ENCODE measurements at places on chromosomes 6 and 20.

DNA sequence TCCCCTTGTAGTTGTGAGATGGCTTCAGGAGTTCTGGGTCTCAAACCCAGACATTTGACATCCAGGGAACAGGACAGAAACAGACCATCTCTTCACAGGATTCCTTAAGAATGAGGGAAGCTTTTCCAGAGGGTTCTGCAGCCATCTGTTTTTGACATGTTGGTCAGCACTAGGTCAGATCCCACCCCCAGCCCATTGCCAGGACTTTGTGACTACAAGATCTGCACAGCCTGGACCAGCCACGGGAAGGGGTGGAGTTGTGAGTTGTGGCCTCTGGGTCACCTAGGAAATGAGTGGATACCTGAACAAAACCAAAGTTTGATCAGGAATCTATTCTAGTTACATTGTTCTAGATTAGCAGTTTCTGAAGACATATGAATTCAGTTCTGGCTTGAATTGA, 39.2 kb upstream of the SSTR4 start:
- H3K27me3 ChIP-seq = no peaks in the 10 kb centered on the region
- no peaks in the 10 kb centered on the region for H3K36me3 ChIP-seq
- no peak overlapping the region for H3K27ac ChIP-seq
- H3K4me3 ChIP-seq = no peak overlapping the region

GRCh38 chr6:104954190-104954797, 2.6 kb upstream of the LIN28B start:
- H3K27me3 ChIP-seq = peaks cover 51% of the 10 kb centered on the region
- no peaks in the 10 kb centered on the region for H3K36me3 ChIP-seq
- H3K4me3 ChIP-seq = no peak overlapping the region
- DNase-seq = no peak

GRCh38 chr6:75532521-75532920, 38.9 kb upstream of the FILIP1 start:
- no peak overlapping the region for H3K27ac ChIP-seq
- H3K4me3 ChIP-seq = no peak overlapping the region
- DNase-seq = no peak
- no peaks in the 10 kb centered on the region for H3K36me3 ChIP-seq
- H3K27me3 ChIP-seq = no peaks in the 10 kb centered on the region
- no peaks in the 10 kb centered on the region for H3K4me1 ChIP-seq

DNA sequence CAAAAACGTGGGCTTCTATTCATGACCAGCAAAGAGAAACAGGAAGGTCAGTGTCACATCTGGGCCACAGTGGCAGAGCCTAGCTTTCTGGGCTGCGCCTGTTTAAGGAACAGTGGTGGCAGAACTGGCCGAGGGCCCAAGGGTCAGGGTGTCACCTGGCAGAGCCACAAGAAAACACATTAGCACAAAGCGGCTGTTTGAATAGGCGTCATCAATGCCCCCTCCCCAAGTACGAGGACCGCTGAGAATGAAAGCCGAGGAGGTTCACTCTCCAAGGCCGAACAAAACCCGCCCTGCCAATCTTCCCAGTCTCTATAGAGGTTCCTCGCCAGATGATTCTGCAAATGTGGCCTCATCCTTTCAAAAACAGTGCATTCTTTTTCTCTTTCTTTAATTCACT, 125.2 kb upstream of the TRAF3IP2 start:
- peaks cover 1% of the 10 kb centered on the region for H3K4me1 ChIP-seq
- no peaks in the 10 kb centered on the region for H3K27me3 ChIP-seq
- H3K4me3 ChIP-seq = no peak overlapping the region
- H3K27ac ChIP-seq = no peak overlapping the region
- no peaks in the 10 kb centered on the region for H3K36me3 ChIP-seq

- H3K36me3 ChIP-seq = no peaks in the 10 kb centered on the region
- no peak for DNase-seq
- H3K4me1 ChIP-seq = peaks cover 30% of the 10 kb centered on the region
- peak overlapping the region; percentile 78 for H3K27ac ChIP-seq
- peak overlapping the region; percentile 51 for H3K4me3 ChIP-seq
Observed at GRCh38 chr20:57582432-57583288, 21.8 kb downstream of the PCK1 start.

DNA sequence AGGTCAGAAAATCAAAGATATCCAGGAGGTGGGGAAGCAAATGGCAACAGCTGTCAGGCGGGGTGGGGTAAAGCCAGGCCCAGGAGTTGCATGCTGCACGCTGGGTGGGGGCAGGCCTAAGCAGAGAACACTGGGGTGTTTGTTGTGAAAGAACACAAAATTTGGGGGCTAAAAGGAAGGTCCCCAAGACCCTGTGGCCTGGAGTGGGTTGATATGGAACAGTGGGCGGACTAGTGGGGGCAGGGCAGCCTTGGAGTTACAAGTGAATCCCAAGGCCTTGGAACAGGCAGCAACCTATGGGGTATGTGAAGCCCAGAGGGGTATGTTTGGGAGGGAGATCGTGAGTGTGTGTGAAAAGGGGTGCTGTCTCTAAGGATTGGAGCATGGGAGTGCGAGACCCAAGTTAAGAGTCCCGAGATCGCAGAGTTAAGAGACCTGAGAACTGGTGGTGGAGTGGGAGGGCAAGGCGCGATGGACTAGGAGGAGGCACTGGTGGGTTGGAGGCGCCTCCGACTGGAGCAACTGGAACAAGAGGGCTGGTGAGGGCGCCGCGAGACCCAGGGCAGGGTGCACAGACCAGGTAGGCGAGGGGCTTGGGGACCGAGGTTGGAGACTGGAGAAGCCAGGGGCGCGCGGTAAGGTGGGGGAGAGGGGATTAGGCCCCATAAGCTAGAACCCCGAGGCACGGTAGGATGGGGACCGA, 658 bp downstream of the CUL7 start:
- H3K27me3 ChIP-seq = no peaks in the 10 kb centered on the region
- DNase-seq = no peak
- peaks cover 28% of the 10 kb centered on the region for H3K4me1 ChIP-seq
- peak overlapping the region; percentile 89 for H3K27ac ChIP-seq
- H3K36me3 ChIP-seq = peaks cover 9% of the 10 kb centered on the region
- H3K4me3 ChIP-seq = peak overlapping the region; percentile 77

DNA sequence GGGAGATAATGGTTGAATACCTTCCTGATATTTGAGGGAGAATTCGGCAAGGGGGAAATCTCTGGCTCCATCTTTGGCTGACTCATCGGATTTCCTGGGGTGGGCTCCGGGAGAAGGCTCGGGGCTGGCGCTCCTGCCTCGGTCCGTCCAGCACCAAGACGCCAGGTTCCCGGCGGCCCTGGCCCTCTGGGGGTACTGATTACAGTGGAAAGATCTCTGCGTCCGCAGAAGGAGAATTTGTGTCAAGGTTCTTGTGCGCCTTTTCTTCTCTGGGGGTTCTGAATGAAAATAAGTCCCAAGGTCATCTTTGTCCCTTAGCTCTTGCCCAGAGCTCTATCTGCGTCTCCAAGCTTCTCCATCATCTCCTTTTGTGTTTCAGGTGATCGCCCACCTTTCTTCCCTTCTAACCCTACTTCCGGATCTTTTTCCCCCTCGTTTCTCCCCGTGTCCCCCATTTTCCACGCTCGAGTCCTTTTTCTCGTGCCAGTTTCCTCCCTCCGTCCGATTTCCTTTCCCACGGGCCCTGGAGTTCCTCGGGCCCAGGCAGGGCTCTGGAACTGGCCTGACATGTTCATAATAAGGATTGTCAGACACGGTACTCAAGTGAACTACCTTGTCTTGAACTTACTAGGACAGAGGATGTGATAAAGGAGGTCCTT, 11.6 kb downstream of the NRN1 start:
- no peaks in the 10 kb centered on the region for H3K36me3 ChIP-seq
- peaks cover 18% of the 10 kb centered on the region for H3K4me1 ChIP-seq
- H3K27me3 ChIP-seq = peaks cover 38% of the 10 kb centered on the region
- no peak overlapping the region for H3K27ac ChIP-seq

- H3K27ac ChIP-seq = no peak overlapping the region
- peaks cover 2% of the 10 kb centered on the region for H3K36me3 ChIP-seq
- H3K4me1 ChIP-seq = no peaks in the 10 kb centered on the region
- no peak for DNase-seq
- H3K27me3 ChIP-seq = no peaks in the 10 kb centered on the region
Observed at GRCh38 chr20:18397030-18397429, 69.8 kb downstream of the DZANK1 start.

DNA sequence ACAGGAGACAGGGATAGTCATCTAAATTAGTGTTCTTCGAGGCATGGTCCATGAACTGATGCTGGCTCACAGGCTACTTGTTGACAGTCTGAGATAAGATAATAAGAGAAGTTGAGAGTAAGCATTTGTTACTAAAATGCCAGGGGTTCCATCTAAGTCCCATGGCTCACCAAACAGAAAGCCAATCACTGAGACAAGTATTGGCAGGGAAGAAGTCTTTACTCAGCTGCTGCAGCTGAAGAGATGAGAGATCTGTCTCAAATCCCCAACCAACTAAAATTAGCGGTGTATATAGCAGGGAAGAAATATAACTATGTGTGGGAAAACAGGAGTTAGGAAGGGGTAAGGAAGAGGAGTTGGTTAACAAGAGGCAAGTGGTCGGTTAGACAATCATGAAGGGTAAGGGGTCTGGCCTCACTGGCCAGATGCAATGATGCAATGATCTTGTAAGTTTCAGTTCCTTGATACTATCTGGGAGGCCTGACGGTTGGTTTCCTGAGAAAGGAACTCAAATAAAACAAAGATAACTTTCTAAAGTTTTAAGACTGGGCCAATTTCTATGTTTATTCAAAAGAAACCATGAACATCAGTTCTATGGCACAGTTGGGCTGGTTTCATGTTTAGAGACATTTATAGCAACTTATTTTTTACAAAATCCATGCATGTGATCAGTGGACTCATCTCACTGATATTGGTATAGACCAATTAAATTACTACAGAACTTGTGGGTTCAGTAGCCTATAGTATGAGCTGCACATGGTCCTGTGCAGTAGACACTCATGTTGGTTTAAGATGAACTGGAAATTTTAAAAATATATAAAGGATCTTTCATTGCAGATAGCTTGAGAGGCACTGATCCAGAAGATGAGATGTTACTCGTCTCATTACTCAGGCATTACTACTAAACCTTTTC, 9.9 kb upstream of the HEBP2 start:
- H3K4me1 ChIP-seq = no peaks in the 10 kb centered on the region
- DNase-seq = no peak
- H3K4me3 ChIP-seq = no peak overlapping the region
- H3K36me3 ChIP-seq = no peaks in the 10 kb centered on the region

GRCh38 chr6:16056263-16056870, 72.5 kb upstream of the MYLIP start:
- no peak overlapping the region for H3K4me3 ChIP-seq
- DNase-seq = no peak
- H3K27ac ChIP-seq = no peak overlapping the region
- H3K27me3 ChIP-seq = no peaks in the 10 kb centered on the region
- H3K4me1 ChIP-seq = no peaks in the 10 kb centered on the region

GRCh38 chr6:166997768-166998255, 1.4 kb upstream of the CEP43 start:
- H3K27me3 ChIP-seq = no peaks in the 10 kb centered on the region
- no peaks in the 10 kb centered on the region for H3K36me3 ChIP-seq
- H3K4me1 ChIP-seq = peaks cover 18% of the 10 kb centered on the region
- peak overlapping the region; percentile 96 for H3K4me3 ChIP-seq
- no peak for DNase-seq

DNA sequence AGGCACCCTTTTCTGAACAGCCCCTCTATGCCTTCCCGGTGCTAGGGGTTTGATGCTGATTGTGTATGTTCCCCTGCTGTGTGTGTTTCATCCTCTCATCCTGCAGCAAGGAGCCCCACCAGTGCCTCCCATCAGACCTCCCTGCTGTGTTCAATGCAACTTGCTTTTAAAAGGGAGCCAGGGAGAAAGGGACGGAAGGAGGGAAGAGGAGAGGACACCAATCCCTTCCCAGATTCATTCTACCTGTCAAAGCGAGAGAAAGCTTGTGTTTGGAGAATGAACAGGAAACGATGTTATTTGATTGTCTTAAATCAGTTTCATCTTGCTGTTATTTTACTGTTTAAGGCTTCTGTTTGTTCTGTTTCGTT, 259.2 kb downstream of the ADGB start:
- no peak for DNase-seq
- no peaks in the 10 kb centered on the region for H3K36me3 ChIP-seq
- H3K27me3 ChIP-seq = no peaks in the 10 kb centered on the region
- peak overlapping the region; percentile 63 for H3K4me3 ChIP-seq
- H3K4me1 ChIP-seq = peaks cover 6% of the 10 kb centered on the region

DNA sequence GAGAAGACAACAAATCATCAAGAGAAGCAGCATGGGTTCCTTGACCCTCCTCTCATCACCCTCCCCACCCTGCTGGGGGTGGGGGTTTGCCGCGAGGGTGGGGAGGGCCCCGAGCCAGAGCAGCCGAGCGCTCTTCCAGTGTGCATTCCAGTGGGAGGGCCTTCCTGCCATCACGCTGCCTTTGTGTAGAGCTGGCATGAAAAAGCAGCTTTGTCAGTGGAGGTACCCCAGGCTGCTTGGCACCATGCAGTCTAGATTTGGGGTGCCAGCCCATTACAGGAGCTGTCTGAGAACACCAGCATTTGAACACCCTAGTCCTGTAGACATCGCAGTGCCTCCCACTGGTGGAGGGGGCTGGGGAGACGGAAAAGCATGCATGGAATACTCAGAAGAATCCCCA, 12.2 kb downstream of the BAK1 start:
- H3K27me3 ChIP-seq = no peaks in the 10 kb centered on the region
- DNase-seq = no peak
- no peaks in the 10 kb centered on the region for H3K36me3 ChIP-seq
- no peak overlapping the region for H3K27ac ChIP-seq

GRCh38 chr6:24918641-24919055, 17.1 kb downstream of the RIPOR2 start:
- no peak overlapping the region for H3K4me3 ChIP-seq
- no peaks in the 10 kb centered on the region for H3K27me3 ChIP-seq
- no peaks in the 10 kb centered on the region for H3K36me3 ChIP-seq
- H3K4me1 ChIP-seq = no peaks in the 10 kb centered on the region
- H3K27ac ChIP-seq = no peak overlapping the region

DNA sequence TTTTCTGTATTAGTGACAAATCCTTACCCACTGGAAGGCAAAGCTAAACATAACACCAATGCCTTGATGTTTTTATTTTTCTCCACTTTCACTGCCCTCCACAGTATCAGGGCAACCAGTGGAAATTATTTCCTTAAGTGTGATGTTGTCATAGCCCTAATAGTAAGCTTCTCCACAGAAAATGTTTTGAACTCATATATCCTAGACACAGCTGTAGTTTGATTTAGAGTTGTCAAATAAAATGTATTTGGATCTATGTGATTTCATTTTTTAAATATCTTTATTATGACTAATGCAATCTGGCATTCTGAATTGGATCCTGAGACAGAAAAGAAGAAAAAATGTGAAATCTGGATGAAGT, 70.9 kb upstream of the UFL1 start:
- H3K4me1 ChIP-seq = peaks cover 9% of the 10 kb centered on the region
- H3K27me3 ChIP-seq = no peaks in the 10 kb centered on the region
- no peak overlapping the region for H3K27ac ChIP-seq
- DNase-seq = no peak

DNA sequence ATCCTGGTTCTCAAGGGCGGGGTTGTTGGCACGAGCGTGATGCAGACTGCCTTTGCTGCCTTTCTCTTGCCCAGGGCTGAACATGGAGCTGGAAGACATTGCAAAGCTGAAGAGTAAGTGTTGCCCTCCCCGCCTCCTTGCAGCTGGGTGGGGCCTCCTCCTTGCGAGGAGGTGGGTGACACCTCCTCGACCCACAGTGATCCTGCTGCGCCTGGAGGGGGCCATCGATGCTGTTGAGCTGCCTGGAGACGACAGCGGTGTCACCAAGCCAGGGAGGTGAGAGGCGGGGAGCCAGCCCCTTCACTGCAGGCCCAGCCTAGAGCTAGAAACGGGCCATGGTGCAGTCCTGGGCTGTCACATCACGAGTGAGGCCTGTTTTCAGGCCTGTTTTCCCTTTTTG, 18.4 kb upstream of the TNFRSF6B start:
- H3K4me1 ChIP-seq = peaks cover 12% of the 10 kb centered on the region
- peaks cover 12% of the 10 kb centered on the region for H3K36me3 ChIP-seq
- DNase-seq = no peak
- H3K27me3 ChIP-seq = no peaks in the 10 kb centered on the region
- no peak overlapping the region for H3K4me3 ChIP-seq

All from thoracic aorta (tissue), 2 donors.